ENCODE measurements at places on chromosomes 4 and X. TPM values are rescaled to one million over a fixed set of nuclear protein-coding genes. Genes with fewer than 3 reads are reported as not detected.

Gene TMEM31
- not detected for total RNA-seq

Gene MAGEC1
- not detected for total RNA-seq

Gene GAGE12C
- not detected for total RNA-seq

Gene THAP9
- 5.9 TPM for total RNA-seq

Gene CLCN4
- 2.9 TPM for total RNA-seq

Gene PQBP1
- 68.1 TPM for total RNA-seq

Data from bronchus fibroblast of lung (primary cell).